Right lobe of liver (tissue), 6 donors: ENCODE measurements at places on chromosomes 11 and 22. TPM values are rescaled to one million over a fixed set of nuclear protein-coding genes. Genes with fewer than 3 reads are reported as not detected.

Gene MAPK11
- total RNA-seq = 2.3 TPM

Gene MS4A4E
- total RNA-seq = 3.3 TPM

- no peak for DNase-seq
- H3K4me1 ChIP-seq = no peaks in the 10 kb centered on the region
- no peaks in the 10 kb centered on the region for H3K27me3 ChIP-seq
- no peak overlapping the region for H3K4me3 ChIP-seq
- H3K36me3 ChIP-seq = no peaks in the 10 kb centered on the region
Measured at GRCh38 chr11:13760115-13760514, 91.6 kb downstream of the FAR1 start.

DNA sequence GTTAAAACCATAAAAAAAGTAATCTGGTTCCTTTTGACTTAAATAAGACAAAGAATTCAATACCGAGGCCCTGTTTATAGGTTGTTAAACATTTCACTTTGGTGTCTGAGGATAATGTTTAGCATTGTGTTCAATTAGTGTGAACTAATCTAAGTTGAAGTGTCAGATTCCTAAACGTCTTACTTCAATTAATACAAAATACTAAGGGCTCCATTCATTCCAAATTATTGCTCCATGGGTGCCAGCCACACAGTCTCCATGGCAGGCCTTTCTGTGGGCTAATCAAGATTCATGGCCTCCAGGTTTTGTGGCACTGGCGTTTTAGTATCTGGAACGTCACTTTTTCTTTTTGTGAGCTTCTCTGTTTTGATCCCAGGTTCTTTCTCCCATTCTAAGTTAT is 89.4 kb downstream of the TMEM135 start:
- no peak overlapping the region for H3K27ac ChIP-seq
- H3K4me1 ChIP-seq = no peaks in the 10 kb centered on the region
- H3K27me3 ChIP-seq = no peaks in the 10 kb centered on the region
- no peak for DNase-seq
- no peak overlapping the region for H3K4me3 ChIP-seq

GRCh38 chr11:2472428-2473186 is 27.8 kb downstream of the KCNQ1 start:
- no peaks in the 10 kb centered on the region for H3K36me3 ChIP-seq
- no peaks in the 10 kb centered on the region for H3K4me1 ChIP-seq
- H3K27ac ChIP-seq = no peak overlapping the region
- H3K27me3 ChIP-seq = no peaks in the 10 kb centered on the region
